ENCODE measurements at places on chromosomes 3 and 15.

- no peak for DNase-seq
Observed at GRCh38 chr15:50879016-50879617, 29.4 kb upstream of the AP4E1 start.

GRCh38 chr3:160340351-160340750 is 58.7 kb downstream of the IFT80 start:
- DNase-seq = no peak

- no peak for DNase-seq
Observed at GRCh38 chr3:186275436-186275835, 86.6 kb downstream of the DGKG start.

- DNase-seq = peak; percentile 58
Observed at GRCh38 chr3:69009559-69010410, 3.7 kb downstream of the EOGT start.

GRCh38 chr15:77807115-77807514 is 174.4 kb upstream of the LINGO1 start:
- no peak for DNase-seq

DNA sequence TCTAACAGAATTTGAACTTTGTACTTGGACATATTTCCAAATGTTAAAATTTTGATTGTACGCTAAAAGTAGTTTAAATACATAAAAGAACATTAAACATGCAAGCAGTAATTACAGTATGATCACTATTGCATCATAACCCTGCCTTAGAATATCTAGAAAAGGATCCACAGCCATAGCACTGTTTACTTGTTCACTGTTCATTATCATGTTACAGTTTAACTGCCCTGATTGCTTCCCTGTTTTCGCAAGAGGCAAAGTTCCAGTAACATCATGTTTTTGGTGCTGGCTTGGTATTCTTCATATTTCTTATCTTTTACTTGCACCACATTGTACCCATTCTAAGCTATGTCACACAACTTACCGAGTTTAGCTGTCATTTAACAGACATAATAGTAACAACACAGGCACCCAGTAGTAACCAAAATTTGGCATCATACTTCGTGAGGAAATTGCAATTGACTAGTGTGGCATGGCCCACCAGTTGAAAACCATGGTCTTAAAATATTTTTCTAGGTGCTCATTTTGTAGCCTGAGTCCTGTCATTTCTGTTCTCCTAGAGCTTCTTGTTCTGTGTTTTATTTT is 13.3 kb upstream of the TMEM87A start:
- no peak for DNase-seq

DNA sequence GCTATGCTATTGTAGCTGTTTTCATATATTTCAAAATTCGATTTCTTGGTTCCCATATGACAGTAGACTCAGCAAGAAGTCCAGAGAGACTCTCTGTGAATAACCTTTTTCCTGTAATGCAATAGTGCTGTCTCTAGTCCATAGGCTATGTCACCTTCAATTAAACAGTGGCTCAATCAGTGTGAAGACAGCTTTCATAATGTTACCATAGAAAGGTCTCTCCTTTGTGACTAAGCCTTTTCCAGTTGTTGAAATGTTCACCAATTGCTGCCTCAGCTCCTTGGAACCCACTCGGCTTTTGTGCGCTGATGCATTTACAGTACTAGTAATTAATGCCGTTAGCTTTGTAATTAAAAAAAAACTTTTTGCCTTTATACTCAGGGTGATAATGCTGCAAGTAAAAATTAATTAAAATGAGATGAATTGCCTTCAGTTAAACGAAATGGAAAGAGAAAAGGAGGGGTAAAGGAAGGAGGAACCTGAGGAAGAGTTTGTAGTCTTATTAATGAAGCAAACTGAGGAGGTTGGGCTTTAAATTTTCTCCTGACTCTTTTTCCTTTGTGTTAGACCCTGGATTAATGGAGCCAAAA is 214.8 kb downstream of the LSAMP start:
- no peak for DNase-seq

DNA sequence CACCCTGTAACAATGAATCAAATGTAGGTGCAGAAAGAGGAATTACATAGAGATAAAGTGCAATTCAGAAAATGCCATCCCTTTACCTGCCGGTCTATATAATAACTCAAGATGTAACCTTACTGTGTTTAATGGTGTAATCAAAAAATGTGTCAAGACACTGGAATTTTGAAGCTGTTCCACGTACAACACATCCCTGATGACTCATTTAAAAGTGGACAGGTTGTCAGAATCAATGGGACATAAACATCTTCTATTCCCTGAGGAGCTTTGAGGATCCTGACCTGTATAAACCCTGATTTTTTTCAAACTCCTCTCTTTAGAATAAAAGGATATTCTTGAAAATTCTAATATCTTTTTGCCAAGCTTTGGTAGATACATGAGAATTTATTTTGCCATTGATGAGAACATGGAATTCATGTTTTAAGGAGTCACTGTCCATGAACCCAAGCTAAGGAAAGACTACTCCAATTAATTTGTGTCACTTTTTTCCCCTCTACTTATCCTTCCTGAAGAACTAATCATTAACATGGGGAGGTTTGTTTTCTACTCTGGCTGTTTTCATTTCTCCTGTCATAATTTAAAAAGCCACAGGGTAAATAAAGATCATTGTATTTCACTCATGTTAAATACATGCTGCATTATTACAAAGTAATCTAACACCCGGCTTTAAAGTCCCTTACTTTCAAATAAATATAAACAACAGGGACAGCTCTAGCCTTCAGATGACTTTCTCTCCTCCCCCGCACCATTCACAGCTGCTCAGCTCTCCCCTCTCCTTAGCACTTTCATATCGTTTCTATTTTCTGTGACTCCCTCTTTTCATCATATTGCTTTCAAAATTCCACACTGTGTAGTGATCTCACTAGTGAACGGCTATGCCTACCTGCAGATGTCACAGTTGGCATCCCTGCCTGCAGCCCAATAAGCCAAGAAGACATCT is 138.3 kb downstream of the TAFA4 start:
- no peak for DNase-seq

- DNase-seq = no peak
Observed at GRCh38 chr3:136988651-136989050, 30.9 kb downstream of the IL20RB start.

GRCh38 chr15:84661001-84661400 is 3.0 kb upstream of the NMB start:
- no peak for DNase-seq

DNA sequence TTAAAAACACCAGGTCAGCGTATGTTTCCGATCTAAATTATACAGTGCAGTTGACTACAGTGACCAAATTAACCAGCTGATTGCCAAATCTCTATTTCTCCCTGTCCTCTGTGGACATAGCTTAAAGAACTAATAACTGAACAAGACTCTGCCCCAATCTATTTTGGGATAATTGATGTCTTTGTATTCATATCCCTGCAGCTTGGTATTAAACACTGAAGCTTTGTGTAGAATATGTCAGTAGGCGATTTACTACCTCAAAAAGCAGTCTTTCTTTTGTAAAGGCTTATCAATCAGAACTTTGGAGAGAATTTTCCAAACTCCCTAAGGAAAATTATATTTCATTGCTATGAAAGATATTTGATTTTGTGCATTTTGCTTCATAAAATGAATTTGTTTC is 258.2 kb downstream of the SOX2 start:
- no peak for DNase-seq

GRCh38 chr15:90782442-90782841 is 65.3 kb downstream of the BLM start:
- no peak for DNase-seq

GRCh38 chr3:9330166-9330703 is 32.6 kb upstream of the THUMPD3 start:
- DNase-seq = no peak

- DNase-seq = no peak
Observed at GRCh38 chr3:181718369-181718768, 6.6 kb downstream of the SOX2 start.

GRCh38 chr15:72193836-72194396 is 3.7 kb downstream of the GRAMD2A start:
- DNase-seq = no peak

GRCh38 chr3:63981980-63982379 is 41.3 kb downstream of the PSMD6 start:
- no peak for DNase-seq

DNA sequence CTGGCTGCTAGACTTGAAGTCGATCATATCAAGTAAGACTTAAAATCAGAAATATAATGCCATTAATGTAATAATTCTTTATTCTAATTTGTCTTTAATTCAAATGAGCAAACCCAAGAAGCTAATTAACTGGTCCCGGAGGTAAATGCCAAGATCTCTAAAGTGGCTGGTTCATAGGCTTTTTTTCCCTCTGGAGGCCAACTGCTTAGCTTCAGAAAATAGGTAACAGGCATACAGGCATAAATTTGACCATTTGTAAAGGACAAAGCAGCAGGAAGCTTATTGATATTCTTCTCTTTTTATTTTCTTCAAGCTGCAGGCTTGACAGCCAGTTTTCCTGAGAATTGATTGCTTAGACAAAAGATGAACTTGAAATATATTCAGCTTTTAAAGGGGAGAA is 158.6 kb upstream of the RAP2B start:
- no peak for DNase-seq

DNA sequence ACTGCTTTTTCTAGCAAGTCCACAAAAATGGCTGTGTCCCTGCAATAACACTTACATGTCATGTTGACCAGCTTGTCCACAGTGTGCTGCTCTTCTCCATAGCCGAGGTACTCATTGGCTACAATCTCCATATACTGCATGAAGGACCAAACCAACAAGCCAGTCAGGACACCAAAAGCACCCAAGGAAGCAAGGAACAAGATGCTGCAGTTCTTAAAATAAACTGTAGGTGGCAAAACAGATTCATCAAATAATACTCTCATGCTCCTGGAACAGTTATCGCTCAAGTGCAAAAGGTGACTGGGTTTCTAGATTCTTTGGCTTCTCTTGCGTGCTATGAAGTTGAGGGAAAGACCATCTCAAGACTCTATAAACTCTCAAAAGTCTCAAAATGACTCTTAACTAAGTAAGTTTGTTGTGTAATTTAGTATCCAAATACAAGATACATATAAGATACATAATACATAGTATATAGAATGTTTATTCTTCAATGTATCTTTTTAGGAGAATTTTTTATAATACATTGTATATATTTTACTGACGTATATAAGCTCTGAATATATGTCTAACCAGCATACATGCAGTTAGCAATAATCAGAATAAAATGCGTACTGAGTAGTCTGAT is 57.0 kb downstream of the NEK10 start:
- peak; percentile 70 for DNase-seq

DNA sequence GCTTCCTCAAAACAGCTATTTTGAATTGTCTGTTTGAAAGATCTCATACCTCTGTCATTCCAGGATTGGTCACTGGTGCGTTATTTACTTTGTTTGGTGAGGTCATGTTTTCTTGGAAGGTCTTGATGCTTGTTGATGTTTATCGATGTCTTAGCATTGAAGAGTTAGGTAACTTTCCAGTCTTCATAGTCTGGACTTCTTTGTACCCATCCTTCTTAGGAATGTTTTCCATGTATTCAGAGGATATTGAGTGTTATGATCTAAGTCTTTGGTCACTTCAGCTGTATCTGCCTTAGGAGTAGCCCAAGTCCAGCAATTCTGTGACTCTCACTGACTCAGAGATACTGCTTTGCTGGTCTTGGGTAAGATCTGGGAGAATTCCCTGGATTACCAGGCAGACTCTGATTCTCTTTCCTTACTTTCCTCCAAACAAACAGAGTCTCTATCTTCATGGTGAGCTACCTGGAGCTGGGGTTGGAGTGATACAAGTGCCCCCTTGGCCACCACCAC is 398.6 kb downstream of the ZIC4 start:
- DNase-seq = no peak

- no peak for DNase-seq
Observed at GRCh38 chr3:185896636-185897035, 41.2 kb downstream of the TRA2B start.

GRCh38 chr3:46369675-46370132 is 1.0 kb upstream of the CCR5 start:
- no peak for DNase-seq

- DNase-seq = no peak
Observed at GRCh38 chr3:174483254-174483653, 375.9 kb upstream of the NAALADL2 start.

- no peak for DNase-seq
Observed at GRCh38 chr3:105444725-105445124, 78.0 kb downstream of the ALCAM start.

GRCh38 chr3:4724051-4724629 is 231.0 kb downstream of the ITPR1 start:
- no peak for DNase-seq

DNA sequence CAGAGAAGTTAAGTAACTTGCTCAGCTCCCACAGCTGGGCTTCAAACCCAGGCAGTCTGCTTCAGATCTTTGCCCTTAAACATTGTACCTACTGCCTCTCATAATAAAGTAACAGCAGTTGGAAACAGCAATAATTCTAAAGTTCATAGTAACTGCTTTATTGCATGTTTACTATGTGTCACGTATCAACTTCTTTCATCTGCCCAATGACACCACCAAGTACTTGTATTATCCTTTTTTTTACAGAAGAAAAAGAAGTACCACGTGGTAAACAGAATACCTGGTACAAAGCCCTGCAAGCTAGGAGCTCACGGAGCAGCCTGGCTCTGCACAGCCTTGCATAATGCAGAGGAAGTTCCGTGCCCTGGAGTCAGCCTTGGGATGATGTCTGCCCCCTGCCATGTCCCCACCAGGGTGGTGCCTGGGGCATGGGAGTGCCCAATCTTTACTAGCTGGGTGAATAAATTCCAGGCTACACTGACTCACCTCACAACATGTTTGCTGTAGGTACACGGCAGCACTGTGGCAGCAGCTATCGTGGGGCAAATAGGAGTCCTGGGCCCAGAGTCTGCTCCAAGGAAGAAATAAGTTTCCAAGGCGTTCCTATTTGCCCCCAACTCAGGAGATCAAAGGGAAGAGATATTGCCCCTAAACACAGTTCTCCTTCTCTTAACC is 77.2 kb downstream of the LDHAL6B start:
- no peak for DNase-seq

DNA sequence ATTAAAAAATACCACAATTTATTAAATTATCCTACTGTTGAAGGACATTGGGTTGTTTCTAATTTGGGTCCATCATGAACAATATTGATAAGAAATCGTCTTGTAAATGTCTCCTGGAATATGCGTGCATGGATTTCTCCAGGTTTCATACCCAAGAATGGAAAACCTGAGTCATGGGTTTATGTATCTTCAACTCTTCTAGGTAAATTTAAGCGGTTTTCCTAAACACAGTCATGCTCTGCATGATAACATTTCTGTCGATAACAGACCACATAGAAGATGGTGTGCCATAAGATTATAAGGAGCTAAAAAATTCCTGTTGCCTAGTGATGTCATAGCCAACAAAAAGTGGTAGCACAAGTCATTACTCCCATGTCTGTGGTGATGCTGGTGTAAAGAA is 39.9 kb upstream of the SCN5A start:
- no peak for DNase-seq

- peak; percentile 8 for DNase-seq
Observed at GRCh38 chr3:122668930-122669730, 11.5 kb upstream of the PARP14 start.

GRCh38 chr15:31247404-31247803 is 79.2 kb upstream of the KLF13 start:
- DNase-seq = no peak

DNA sequence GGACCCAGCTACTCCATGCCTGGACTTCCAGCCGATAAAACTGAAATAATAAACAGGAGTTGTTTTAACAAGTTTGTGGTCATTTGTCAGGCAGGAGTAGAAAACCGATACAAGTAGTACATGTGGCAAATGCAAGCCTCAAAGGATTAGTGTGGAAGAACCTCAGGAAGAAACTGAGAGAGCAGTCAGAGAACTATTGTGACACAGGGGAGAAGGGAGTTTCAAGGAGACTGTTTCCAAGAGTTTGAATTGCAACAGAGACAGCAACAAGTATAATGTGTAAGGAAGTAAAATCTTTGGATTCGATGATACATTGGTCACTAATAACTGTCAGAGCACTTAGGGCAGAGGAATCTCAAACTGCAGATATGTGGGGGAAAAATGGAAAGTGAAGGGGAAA is 450.6 kb upstream of the ARHGEF26 start:
- no peak for DNase-seq

Measured in lung microvascular endothelial cell (primary cell).